ENCODE measurements at places on chromosomes 2 and 18.

- DNase-seq = no peak
Measured at GRCh38 chr2:9445089-9445488, 21.6 kb downstream of the CPSF3 start.

GRCh38 chr2:238787501-238787900 is 60.4 kb upstream of the TWIST2 start:
- DNase-seq = no peak

- DNase-seq = no peak
Measured at GRCh38 chr2:217014328-217015105, 154.7 kb upstream of the TNP1 start.

DNA sequence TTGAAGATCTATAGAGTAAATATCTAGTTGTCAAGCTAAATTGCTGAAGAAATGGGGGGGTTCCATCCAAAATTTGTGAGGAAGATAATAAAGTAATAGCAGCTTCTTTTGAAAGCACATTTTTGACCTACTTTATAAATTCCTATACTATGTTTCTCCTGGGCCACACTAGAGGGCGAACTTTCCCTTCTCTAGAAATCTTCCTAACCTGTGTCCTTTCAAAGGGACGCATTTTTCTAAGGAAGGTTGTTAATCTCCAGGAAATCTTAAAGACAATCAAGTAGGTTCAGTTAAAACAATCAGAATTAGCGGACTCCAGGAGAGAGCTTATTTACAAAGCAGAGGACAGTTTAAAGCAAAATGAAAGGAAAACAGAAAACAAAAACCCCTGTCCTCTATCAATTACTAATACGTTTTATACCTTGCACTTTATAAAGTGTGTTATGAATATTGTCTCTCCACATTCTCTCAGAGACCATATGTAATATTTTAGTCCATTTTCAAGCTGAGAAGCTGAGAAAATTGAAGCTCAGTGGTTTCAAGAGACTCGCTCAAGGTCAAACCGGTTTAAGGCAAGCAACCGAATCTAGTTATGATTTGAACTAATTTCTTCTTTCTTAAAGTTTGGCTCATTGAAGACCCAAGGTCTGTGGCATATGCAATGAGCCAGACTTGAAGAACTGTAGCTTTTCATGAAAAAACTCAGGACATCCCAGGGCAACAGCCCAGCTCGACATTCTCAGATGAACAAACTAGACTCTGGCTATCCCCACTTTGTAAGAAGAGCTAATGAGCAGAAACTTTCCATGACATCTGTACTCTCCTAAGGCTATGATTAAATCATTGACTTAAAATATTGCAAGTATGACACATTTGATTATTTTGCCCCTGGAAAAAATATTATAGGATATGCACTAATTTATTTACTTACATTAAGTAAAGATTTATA is 273.6 kb downstream of the PAX3 start:
- DNase-seq = no peak

DNA sequence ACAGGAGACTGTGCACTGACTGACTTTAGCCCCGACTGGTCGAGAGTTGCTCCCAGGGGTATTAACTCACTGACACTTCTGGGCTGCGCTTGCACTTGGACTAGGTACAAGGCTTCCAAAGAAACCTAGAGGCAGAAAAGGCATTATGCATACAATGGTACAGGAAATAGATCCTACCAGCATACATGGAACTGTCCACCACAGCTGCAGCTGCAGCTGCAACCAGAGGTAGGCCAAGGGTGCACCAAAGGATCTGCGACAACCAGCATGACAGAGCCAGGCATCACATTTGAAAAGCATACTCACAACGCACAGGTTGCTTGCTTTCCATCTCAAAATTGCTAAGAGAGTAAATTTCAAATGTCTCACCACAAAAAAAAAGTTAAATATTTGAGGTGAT is 22.6 kb upstream of the PGAP1 start:
- DNase-seq = no peak

DNA sequence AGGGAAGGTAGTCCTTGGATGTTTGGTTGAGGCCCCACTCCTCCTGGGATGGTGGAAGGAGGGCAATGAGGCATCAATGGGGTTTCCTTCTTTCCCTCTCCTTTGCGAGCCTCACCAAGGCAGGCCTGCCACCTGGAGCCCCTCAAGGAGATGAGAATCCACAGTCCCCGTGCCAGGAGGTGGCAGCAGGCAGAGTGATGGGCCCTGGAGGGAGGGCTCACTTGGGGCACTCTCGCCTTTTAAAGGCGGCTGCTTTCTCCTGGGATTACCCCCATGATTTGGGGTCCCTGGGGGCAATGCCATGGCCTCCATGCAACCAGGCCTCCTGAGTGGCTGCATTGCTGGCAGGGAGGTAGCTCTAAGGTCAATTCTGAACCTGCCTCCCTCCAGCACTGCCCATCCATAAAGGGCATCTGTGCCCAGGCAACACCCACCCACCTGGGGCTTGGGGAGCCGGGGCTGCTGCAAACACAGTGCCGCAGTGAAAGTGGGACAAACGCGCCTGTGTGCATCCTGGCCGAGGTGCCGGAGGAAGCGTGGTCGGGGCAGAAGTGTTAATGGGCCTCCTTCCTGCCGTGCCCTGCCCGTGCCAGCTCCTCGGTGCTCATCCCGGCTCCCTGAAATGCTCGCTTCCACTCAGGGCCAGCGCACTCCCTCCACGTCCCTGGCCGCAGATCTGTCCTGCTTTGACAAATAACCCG is 55.9 kb downstream of the ZFP36L2 start:
- no peak for DNase-seq

DNA sequence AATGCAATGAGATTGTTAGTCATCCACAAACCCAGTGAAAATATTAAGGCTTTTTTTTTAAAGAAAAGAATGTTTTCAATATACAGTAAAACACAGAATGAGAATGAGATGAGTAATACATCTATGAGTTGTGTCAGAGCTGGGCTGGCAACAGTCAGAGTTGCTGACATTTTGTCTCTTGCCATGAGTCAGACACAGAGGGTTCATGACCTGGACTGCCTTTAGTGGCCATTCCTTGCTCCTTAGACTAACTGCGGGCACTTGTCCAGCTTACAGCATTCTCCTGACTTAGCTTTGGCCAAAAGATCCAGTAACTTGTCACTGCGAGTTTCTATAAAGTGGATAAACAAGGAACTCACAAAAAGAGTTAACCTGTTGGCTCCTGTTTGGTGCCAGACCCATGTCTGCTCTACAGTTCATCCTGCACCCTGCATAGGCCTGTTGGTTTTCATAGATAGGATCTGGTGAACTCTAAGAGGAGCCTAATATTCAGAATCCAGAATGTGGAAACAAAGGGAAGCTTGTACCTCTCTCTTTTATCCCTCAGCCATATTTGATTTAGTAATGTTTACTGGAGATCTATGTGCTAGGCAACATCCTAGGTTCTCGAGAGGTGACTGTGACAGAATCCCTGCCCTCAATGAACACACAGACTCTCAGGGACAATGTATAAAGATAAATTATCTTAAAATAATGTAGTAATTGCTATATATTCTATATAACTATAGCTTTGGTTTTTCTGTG is 391.5 kb upstream of the VWC2L start:
- DNase-seq = no peak

DNA sequence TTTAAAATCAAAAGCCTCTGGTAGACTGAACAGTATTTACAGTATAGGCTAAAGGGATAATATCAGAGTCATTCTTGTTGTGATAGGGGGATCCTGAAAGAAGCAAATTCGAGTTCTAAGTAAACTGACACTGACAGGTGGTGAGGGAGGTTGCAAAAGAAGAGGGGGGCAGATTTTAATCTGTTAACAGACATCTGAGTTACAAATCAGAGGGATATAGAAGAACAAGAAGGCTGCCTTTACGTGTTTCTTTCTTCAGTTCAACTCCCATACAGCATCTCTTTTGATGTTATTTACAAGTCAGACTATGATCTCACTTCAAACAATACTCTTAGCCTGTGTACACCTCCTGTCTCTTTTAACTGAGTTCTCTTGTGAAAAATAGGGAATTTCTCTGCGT is 16.3 kb upstream of the ITGA4 start:
- no peak for DNase-seq

DNA sequence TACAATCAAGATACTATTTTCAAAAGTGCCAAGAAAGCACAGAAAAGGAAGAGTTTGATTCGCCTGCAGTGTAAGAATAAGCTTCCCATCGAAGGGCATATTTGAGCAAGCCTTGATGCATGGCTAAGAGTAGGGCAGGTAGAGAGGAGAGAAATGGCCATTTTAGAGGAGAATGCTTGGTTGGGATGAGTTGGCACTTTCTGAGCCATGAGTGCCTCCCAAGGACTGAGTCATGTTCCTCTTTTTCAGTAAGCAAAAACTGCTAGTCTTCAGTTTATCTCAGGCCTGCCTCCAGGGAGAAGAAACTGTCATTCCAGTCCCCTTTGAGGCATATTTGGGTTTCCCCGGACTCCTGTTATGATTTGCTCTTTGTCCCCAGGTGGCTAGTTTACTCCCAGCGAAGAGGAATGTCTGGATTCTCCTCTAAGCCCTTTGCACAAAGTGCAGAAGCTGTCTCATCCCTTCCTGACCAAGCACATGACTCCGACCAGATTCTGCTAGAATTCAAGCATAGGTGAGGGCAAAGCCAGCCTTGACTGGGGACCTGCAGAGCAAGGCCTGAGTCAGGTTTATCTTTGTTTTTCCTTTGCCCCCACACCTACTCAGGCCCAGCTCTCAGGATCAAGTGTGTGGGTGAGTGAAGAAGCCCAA is 115.2 kb downstream of the TTC32 start:
- DNase-seq = no peak

DNA sequence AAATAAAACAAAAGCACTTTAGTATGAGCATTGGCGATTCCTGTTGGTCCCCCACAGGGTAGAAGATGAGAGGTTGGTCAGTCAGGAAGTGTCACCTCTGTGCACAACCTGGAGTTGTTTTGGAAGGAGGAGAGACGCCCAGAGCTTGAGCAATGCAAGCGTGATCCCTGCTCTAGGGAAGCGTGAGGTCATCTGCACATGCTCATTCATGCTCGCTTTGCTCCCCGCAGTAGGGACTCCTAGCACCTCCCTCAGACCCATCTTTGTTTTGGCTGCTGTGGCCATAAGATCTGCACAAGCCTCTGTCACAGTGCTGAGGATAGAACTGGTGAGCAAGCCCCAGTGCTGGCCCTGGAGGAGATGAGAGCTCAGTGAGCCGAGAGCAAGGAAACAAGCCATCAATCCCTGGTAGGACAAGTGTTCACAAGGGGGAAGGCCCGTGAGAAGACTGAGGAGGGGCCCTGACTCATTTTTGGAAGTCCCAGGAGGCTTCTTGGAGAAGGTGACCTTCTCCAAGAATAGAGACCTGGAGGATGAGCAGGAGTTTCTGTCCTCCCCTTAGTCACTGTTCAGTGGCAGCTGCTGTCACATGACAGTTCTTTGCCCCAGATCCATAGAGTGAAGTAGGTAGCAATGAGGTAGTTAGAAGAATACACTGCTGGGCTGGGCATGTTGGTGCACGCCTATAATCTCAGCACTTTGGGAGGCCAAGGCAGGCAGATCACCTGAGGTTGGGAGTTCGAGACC is 13.3 kb upstream of the ATP8B1 start:
- no peak for DNase-seq
